Endothelial cell (in vitro differentiated cells): ENCODE measurements at places on chromosomes 4 and X. TPM values are rescaled to one million over a fixed set of nuclear protein-coding genes. Genes with fewer than 3 reads are reported as not detected.

Gene SSX3
- not detected for total RNA-seq

Gene AMOT
- total RNA-seq: 31.2 TPM

Gene RPL39
- total RNA-seq: 1,381 TPM

Gene RPS6KA6
- total RNA-seq: 7.4 TPM

Gene GLOD5
- total RNA-seq: not detected

Gene CEP44
- 9.5 TPM for total RNA-seq

Gene CNGA1
- total RNA-seq: not detected
